NCI-H1694 (cell line): ENCODE measurements at places on chromosomes 12 and 14.
A peak's percentile ranks its signal among the peaks of the same experiment; 100 is the strongest.

GRCh38 chr14:94601884-94602391 is 10.3 kb upstream of the SERPINA3 start:
- no peak for DNase-seq

GRCh38 chr14:103007555-103007954 is 49.8 kb downstream of the CDC42BPB start:
- DNase-seq: no peak

GRCh38 chr12:78963439-78964227 is 99.1 kb downstream of the SYT1 start:
- DNase-seq: no peak

DNA sequence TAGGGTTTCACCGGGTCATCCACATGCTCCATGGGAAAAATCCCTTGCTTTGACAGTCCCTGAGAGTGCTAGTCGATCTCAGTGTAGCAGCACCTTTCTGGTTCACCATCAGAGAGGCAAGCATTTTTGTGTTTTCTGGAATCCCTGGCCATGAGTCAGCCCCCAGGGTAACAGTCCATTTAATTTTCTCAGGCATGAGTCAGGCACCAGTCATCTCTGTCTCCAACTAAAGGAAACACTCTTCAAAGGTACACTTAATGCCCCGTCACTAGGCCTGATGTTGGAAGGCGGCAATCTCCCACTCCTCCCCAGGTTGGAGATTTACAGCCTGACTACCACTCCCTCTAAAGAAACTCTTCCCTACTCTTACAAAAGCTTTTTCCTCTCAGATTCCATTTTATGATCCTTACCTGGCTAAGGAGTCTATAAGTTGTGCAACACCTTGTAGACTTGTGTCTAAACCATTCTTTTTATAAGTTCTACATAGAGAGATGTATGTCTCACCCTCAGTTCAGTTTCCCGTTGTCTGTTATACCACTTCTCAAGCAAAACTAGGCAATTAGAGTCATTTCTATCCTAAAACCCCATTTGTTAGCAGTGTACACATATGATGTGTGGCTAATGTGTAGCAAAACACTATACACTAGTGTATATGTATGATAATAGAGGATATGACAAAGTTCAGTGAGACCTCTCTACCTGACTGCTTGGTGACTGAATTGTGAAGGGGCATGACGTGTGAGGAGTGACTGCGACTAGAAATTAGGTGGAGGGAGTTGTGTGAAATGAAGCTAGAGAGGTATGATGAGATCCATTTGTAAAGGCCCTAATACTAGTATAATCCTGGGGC is 24.6 kb downstream of the TMEM19 start:
- no peak for DNase-seq

GRCh38 chr12:98208816-98209215 is 306.6 kb upstream of the TMPO start:
- no peak for DNase-seq

DNA sequence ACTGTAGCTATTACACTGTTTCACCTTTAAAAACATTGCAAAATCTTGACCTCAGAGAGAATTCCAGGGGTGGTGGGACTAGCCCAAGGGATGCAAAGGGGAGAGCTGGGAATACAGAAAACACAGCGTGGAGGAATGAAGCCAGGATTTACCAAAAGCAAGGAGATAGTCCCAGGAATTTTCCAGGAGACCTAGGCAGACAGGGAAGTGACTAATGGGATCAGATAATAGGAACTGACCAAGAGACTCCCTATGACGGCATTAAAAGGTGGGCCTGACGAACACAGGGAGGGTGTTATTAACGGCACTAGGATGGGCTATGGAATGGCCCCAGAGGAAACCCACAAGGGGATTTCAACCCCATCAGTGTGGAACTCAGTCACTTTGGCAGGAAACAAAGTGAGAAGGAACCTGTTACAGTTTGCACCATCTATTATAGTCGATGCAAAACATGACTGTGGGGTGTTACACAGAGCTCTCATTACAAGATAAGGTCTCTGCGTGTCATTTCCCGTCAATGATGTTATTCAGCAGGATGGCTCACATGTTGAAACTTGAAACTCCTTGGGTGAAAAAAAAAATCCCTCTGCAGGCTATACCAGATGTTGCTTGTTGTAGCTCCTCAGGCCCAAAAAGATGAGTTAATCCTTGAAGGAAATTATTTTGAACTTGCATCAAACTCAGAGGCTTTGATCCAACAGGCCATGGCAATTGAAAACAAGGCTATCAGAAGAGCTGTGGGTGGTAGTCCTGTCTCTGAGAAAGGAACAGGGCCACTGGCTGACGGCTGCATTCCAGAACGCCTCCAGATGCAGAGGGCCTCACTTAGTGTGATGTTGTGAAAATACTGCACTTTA is 58.7 kb downstream of the DRAM1 start:
- no peak for DNase-seq

DNA sequence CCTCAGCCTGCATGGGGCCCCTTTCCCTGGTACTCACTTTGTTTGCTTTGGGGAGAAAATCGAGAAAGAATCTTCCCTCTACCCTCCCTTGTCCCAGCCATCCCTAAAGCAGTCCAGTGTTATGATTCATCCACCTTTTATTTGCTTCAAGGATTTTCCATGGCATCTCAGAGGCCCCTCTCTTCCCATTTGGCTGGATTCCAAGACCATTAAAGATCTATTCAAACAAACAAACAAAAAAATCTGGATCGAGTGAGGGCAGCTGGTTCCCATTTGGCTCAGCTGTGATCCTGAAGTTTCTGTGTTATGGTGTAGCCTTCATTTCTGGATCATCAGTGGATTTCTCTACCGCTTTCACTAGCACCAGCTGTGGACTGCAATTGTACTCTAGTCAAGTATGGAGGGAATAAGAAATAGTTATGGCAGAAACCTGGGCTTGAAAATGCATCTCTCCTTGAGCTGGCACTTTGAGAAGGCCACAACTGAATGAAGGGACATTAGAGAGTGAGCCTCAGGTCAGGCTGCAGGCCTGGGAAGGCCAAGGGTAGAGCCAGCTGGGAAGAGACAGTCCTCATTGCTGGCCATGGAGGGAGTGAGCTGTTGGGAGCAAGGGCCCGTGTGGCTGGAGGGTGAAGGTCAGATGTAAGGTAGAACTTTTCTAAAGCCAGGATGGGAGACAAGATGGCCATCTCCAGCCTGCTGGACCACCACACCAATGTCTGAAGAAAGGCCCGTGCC is 13.7 kb downstream of the KRT71 start:
- peak; percentile 37 for DNase-seq
